Activated CD8-positive, alpha-beta memory T cell treated with anti-CD3 and anti-CD28 coated beads, Interleukin-2, amount 10 ng/mL, durations not matched to agents 7 days and 5 days (primary cell): ENCODE measurements at places on chromosomes 13 and 19. TPM values are rescaled to one million over a fixed set of nuclear protein-coding genes. Genes with fewer than 3 reads are reported as not detected.
A peak's percentile ranks its signal among the peaks of the same experiment; 100 is the strongest.

- H3K36me3 ChIP-seq, result peaks cover 44% of the 10 kb centered on the region
- no peaks in the 10 kb centered on the region for H3K27me3 ChIP-seq
- no peak for DNase-seq
- H3K4me3 ChIP-seq, result peak overlapping the region; percentile 91
- H3K27ac ChIP-seq, result peak overlapping the region; percentile 99
Measured at GRCh38 chr13:30736461-30737320, 1.3 kb downstream of the ALOX5AP start.

SLC5A5 gene
- total RNA-seq, result 0.59 TPM

GRCh38 chr19:51365965-51366388 is at the start of gene ETFB:
Gene ETFB, minus strand, starts transcription at chr19:51366388. Its CDS starts 62 bp downstream, at chr19:51366326.
- peak within 1 kb of the TSS; percentile 97 for H3K4me3 ChIP-seq
- H3K27ac ChIP-seq, result peak within 1 kb of the TSS; percentile 98
- H3K36me3 ChIP-seq, result peaks cover 20% of the 10 kb centered on the region

- DNase-seq, result no peak
- H3K27ac ChIP-seq, result no peak overlapping the region
- H3K36me3 ChIP-seq, result no peaks in the 10 kb centered on the region
- H3K4me1 ChIP-seq, result no peaks in the 10 kb centered on the region
- peaks cover 12% of the 10 kb centered on the region for H3K27me3 ChIP-seq
Measured at GRCh38 chr19:48553676-48554384, 1.9 kb downstream of the SULT2B1 start.

GRCh38 chr19:46409191-46409590 is 4.2 kb downstream of the CCDC8 start:
- no peak for DNase-seq
- peaks cover 76% of the 10 kb centered on the region for H3K27me3 ChIP-seq
- H3K36me3 ChIP-seq, result no peaks in the 10 kb centered on the region
- no peak overlapping the region for H3K4me3 ChIP-seq
- peaks cover 6% of the 10 kb centered on the region for H3K4me1 ChIP-seq

DNA sequence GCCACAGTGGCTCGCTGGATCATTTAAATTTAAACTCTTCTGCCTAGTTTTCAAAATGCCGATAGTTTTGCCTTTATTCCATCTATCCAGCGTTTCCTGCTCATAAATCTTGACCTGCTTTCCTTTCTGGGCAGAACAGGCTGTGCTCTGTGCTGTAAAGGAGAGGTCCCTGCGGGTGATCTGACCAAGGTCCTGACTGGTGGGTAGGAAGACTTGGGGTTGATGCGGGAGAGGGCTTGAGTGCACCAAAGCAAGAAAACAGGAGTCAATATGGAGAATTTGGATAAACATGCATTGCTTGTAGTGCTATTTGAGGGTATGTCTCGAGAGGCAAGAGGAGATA is 533.6 kb downstream of the MYO16 start:
- H3K36me3 ChIP-seq, result no peaks in the 10 kb centered on the region
- no peak overlapping the region for H3K27ac ChIP-seq
- H3K4me3 ChIP-seq, result no peak overlapping the region
- peaks cover 26% of the 10 kb centered on the region for H3K4me1 ChIP-seq
- no peak for DNase-seq

GRCh38 chr13:106529415-106530170 is 5.9 kb downstream of the EFNB2 start:
- peaks cover 11% of the 10 kb centered on the region for H3K4me1 ChIP-seq
- no peak overlapping the region for H3K27ac ChIP-seq
- no peak overlapping the region for H3K4me3 ChIP-seq
- H3K27me3 ChIP-seq, result peaks cover 80% of the 10 kb centered on the region
- H3K36me3 ChIP-seq, result no peaks in the 10 kb centered on the region

SELENOV gene
- total RNA-seq, result not detected

PRRG2 gene
- 0.49 TPM for total RNA-seq

- peak overlapping the region; percentile 86 for H3K4me3 ChIP-seq
- H3K36me3 ChIP-seq, result peaks cover 4% of the 10 kb centered on the region
- H3K27me3 ChIP-seq, result peaks cover 4% of the 10 kb centered on the region
- peaks cover 24% of the 10 kb centered on the region for H3K4me1 ChIP-seq
Measured at GRCh38 chr19:16470541-16470910, 1.2 kb downstream of the EPS15L1 start.

GRCh38 chr13:21134475-21134874 is 41.9 kb downstream of the SKA3 start:
- H3K27ac ChIP-seq, result no peak overlapping the region
- H3K4me1 ChIP-seq, result peaks cover 5% of the 10 kb centered on the region
- DNase-seq, result no peak
- H3K4me3 ChIP-seq, result no peak overlapping the region

DNA sequence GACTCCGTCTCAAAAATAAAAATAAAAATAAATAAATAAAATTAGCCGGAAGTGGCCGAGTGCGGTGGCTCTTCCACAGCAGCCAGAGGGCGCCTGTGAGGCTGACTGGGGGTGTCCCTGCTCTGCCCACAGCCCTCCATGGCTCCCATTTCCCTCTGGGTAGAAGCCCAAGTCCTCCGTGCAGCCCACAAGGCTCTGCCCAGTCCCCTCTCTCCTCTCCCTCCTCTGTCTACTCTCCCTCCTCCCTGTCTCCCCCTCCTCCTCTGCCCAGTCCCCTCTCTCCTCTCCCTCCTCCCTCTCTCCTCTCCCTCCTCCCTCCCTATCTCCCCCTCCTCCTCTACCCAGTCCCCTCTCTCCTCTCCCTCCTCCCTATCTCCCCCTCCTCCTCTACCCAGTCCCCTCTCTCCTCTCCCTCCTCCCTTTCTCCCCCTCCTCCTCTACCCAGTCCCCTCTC is 20.4 kb downstream of the MISP start:
- peaks cover 3% of the 10 kb centered on the region for H3K4me1 ChIP-seq
- DNase-seq, result peak; percentile 61
- H3K27me3 ChIP-seq, result peaks cover 2% of the 10 kb centered on the region
- H3K4me3 ChIP-seq, result no peak overlapping the region

GRCh38 chr13:76148374-76148773 is 512.2 kb downstream of the LMO7 start:
- no peaks in the 10 kb centered on the region for H3K4me1 ChIP-seq
- H3K27me3 ChIP-seq, result no peaks in the 10 kb centered on the region
- no peak for DNase-seq
- H3K36me3 ChIP-seq, result no peaks in the 10 kb centered on the region
